Heart right ventricle (tissue), 16 donors: ENCODE measurements at places on chromosomes 1 and 21. TPM values are rescaled to one million over a fixed set of nuclear protein-coding genes. Genes with fewer than 3 reads are reported as not detected.

The GREM2 gene
- polyA plus RNA-seq: 0.01 TPM

- peak; percentile 8 for DNase-seq
Observed at GRCh38 chr1:233020426-233020825, 70.0 kb downstream of the NTPCR start.

- DNase-seq: no peak
Observed at GRCh38 chr1:198942466-198942865, 303.6 kb downstream of the PTPRC start.

The TRAF3IP3 gene
- polyA plus RNA-seq: 0.59 TPM

GRCh38 chr1:79614762-79615161 is 608.2 kb upstream of the ADGRL4 start:
- DNase-seq: no peak

The AGBL4 gene
- not detected for polyA plus RNA-seq

The RBM11 gene
- polyA plus RNA-seq: not detected

The DCST2 gene
- polyA plus RNA-seq: 1.8 TPM
